Activated T-helper 1 cell treated with anti-CD3 and anti-CD28 coated beads, Interleukin-2, amount 50 U/mL, for 16 hours (primary cell): ENCODE measurements at places on chromosomes 6 and 20.

GRCh38 chr6:150087336-150087735 lies 18.4 kb upstream of the ULBP3 start:
- no peak for DNase-seq

- no peak for DNase-seq
These were observed 18.2 kb downstream of the BMP7 start for GRCh38 chr20:57248132-57248797.

GRCh38 chr20:63500902-63501817 lies 2.3 kb upstream of the EEF1A2 start:
- no peak for DNase-seq

DNA sequence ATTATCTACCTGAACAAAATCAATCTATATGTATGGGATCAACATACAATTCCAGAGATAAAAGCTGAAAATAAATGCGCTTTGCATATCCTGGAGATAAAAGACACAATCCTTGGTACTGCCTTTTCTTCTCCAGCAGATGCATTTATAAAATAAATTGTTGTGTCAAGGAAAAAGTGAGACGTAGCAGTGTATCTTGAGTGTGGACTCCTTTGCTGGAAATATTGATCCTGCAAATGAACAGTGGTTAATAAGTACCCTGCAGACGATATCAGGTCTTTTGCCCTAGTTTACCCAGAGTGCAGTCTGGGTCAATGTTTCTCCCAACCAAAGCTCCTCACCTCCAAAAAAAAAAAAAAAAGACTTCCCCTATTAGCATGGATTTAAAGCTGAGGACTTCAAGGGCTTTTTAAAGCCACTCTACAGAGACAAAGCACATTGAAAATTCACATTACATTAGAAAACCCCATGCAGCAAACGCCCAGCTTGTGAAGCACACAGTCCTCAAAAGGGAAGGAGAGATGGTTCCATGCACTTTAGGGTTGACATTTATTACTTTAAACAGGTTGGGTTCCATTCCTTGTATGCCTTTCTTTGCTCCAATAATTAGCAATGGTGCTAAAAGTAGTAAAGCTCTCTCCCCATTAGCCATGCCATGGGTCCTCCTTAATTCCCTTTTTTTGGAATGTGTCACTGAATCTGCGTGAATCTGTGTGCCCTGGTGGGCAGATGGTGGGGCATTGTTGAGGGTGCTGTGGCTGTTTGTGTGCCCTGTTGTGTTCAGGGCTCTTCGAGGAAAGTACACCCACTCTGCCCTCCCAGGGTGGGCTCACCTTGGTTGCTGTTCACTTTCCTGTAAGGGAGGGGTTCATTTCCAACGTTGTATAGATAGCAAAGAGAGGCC lies 21.1 kb downstream of the FOXA2 start:
- DNase-seq, result no peak

DNA sequence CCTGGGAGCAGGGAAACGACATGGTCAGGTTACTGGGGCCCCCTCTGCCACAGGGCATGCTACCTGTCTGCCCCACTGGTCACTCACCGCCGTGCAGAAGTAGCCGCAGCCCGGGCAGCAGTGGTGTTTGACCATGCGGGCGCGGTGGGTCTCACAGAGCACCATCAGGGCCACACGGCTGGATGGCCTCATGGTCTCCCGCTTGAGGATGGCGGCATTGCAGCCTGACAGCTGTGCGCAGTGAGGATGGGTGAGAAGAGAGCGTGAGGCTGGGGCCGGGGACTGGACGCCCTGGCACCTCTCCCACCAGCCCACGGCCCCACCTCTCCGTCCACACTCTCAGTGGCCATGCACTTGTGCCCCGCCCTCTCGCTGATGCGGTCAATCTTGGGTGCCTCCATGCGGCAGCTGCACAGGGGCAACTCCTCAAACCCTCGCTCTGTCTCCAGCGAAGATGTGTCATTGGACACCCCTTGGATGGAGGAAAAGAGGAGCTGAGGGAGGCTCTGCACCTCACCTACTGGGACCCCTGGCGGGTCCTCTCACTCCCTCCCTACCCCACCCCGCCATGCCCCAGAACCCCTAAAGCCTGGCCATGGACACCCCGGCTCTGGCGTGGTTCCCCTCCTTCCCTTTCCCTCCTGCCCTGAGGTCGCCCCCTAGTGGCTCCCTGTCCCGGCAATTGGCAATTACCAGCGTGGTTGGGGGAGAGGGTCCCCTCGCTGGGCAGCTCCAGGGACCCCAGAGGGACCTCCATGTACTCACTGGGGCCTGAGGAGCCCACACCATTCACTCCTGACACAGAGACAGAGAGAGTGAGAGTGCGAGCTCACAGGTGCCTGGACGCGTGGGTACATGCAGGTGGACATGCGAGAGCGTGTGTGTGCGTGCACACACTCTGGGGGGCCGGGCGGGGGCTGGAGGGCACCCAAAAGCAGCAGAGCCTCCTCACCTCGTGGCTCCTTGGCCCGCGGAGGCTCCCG lies 8.9 kb downstream of the EHMT2 start:
- peak; percentile 42 for DNase-seq

GRCh38 chr6:157677235-157677634 lies 145.8 kb upstream of the SNX9 start:
- no peak for DNase-seq

DNA sequence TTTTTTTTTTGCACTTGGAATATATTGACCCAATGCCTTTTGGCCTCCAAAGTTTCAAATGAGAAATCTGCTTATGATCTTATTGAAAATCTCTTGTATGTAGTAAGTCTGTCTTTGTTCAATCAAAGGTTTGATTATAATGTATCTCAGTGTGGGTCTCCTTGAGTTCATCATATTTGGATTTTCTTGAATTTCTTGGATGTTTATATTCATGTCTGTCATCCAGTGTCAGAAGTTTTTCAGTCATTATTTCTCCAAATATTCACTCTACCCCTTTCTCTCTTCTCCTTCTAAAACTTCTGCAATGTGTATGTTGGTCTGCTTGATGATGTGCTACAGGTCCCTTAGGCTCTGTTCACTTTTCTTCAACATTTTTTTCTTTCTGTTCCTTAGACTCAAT lies 95.9 kb upstream of the PTPRK start:
- DNase-seq, result no peak

DNA sequence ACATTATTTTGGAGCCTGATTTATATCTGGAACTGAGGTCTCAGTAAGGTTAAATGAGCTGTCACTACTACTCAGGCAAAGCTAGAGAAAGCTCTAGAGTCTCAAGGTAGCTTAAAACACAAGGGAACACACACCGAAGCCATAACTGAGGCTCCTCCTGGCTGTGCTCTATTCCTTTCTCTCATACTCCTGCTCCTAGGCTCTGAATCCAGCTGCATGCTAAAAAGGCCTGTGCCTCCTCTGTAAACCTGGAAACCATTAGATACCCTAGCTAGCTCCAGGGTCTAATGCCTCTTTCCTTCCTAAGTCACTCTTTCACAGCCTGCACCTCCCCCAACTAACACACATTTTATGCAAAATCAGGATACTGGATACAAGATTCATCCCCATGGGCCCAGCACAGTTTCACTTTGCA lies 17.1 kb downstream of the RIPOR2 start:
- DNase-seq, result no peak

DNA sequence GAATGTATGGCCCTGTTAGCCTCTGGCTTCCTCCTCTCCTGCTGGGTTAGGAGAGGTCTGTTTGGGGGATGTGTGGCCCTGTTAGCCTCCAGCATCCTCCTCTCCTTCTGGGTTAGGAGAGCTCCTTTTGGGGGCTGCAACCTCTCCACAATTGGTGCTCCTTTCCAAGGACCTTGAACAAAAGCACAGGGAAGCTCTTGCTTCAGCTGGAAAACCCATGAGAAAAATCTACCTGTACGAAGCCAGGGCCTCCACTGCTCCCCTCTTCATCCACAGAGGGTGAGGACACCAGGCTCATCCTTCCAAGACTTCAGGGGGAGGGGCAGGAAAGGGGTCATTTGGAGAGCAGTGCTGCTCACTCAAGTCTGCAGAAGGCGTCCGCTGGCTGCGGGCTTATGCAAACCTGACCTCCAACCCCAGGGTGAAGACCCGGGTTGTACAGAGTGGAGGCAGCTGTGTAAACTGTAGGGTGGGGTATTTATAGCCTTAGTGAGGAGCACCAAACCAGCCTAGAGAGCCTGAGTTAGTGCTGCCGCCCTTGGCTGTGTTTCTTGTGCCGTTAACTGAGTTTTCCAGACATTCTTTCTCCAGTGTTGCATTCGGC lies 62.1 kb downstream of the SLC24A3 start:
- no peak for DNase-seq

GRCh38 chr20:62019144-62019805 lies 46.4 kb downstream of the TAF4 start:
- DNase-seq, result no peak
